Motor neuron (in vitro differentiated cells): ENCODE measurements at places on chromosomes 7 and 10. TPM values are rescaled to one million over a fixed set of nuclear protein-coding genes. Genes with fewer than 3 reads are reported as not detected.
A peak's percentile ranks its signal among the peaks of the same experiment; 100 is the strongest.

The LAMB1 gene
- 160 and 177 TPM in 2 replicates for total RNA-seq

The DKK1 gene
- total RNA-seq: 3.7 and 4.1 TPM in 2 replicates

The TMEM106B gene
- total RNA-seq: 47.6 and 51.4 TPM in 2 replicates

The CXCL12 gene
- 1.5 and 5.4 TPM in 2 replicates for total RNA-seq

The CLCN1 gene
- total RNA-seq: 0.15 and 0.28 TPM in 2 replicates

The NUDCD3 gene
- total RNA-seq: 56.0 and 65.1 TPM in 2 replicates

The GIMAP5 gene
- total RNA-seq: 0.18 and 0.73 TPM in 2 replicates

The IFIT1B gene
- 0.41 and 0.56 TPM in 2 replicates for total RNA-seq

The PKD2L1 gene
- 0.36 TPM in 1 of 2 replicates, not detected in the other for total RNA-seq

DNA sequence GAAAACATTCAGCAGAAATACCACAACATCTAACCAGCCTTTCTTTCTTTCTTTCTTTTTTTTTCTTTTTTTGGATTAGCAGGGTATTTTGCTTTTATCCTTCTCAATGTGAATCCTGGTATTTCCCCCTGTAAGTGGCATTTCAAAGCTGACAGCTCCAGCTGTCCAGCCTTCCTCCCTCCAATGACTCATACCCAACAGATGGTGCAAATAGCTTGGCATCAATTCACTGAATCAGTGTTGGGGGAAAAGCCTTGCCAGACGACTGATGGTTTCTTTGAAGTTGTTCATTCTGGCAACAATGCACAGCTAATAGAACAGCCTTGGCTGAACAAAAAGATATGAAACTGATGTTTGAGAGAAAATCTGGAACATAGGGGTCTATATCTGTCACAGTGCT lies 316.8 kb upstream of the STEAP1 start:
- ATAC-seq: no peak

GRCh38 chr10:131880016-131880590 lies 20.7 kb upstream of the PPP2R2D start:
- ATAC-seq: no peak

DNA sequence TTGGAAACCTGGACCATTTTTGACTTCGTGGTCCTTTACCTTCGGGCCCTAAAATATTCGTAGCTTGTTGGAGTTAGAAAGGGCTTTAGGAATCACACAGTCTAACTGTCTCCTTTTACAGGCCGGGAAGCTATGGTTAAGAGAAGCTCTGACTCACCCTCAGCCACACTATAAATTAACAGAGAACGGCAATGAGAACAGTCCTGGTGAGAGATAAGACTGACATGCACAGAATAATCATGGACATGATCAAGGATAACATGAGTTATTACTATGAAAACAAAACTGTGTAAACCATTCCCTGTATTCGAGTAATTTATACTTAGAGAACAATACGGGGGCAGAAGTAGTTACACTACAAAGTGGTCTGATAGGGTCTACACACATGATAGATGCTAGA lies 162.5 kb upstream of the MALRD1 start:
- peak; percentile 72 for ATAC-seq

DNA sequence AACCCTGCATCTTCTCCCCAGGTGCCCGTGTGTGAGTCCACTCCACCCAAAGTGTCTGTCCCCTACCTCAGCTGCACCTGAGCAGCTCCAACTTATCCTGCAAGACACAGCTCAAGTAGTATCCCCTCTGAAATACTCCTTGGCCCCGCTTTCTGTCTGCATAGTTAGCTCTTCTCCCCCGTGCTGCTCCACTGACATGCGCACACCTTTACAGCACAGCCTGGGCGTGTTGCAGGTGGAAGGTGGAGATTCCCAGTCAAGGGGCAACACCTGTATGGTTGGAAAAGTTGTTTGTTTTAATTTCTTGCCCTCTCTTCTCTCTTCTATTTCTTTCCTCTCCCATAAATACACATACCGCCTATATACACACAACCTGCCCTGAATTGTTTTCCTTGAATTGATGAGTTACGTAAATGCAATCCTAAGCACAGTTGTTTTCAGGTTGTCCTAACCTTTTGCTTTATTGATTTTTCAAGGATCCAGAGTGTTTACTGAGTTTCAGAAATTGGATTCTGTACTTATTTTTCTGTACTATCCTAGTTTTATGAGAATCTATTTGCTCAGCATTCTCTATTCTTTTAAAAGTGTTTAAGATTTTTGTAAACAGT lies 14.9 kb downstream of the MET start:
- no peak for ATAC-seq

DNA sequence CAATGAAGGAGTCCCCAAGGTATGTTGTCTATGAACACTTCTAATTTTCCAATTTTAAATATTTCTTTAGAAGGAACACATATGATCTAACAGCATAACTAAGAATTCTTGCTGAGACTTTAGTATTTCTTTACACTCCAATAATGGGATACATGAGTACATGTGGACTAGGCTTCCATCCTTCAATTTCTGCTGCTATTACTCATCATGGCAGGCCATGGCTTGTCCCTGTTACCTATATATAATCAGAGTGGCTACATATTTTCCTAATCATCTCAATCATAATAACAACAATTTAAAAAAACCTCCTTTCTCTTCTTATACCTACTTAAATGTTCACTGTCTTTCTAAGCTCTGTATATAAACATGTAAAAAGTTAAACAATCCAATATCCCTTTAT lies 60.3 kb upstream of the TAC1 start:
- ATAC-seq: no peak

- ATAC-seq: no peak
These were observed 103.9 kb upstream of the POT1 start for GRCh38 chr7:125033506-125033905.

- ATAC-seq: peak; percentile 68
These were observed 474.8 kb upstream of the PFKP start for GRCh38 chr10:2592360-2593160.

- peak; percentile 66 for ATAC-seq
These were observed 39.7 kb upstream of the TNKS2 start for GRCh38 chr10:91758303-91759146.

DNA sequence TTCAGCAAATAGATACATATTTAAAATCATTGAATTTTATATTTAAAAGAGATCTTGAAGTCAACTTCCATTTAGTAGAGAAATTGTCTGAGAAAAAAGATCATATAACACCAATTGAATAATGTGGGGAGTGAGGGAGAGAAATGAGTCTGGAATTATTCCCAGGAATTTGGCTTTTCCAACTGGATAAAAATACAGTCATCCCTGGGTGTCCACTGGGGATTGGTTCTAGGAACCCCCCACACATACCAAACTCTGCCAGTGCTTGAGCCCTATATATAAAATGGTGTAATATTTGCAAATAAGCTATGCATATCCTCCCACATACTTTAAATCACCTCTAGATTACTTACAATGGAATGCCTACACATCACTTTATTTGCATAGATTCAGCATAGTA lies 162.8 kb upstream of the SEMA3C start:
- ATAC-seq: no peak

- no peak for ATAC-seq
These were observed 9.1 kb downstream of the PRKG1 start for GRCh38 chr10:51083356-51083853.

GRCh38 chr7:46939558-46939957 lies 642.4 kb downstream of the TNS3 start:
- no peak for ATAC-seq

- ATAC-seq: no peak
These were observed 291.6 kb upstream of the PPP2R2D start for GRCh38 chr10:131609176-131609575.

- ATAC-seq: no peak
These were observed 51.0 kb downstream of the COL1A2 start for GRCh38 chr7:94445696-94446194.

DNA sequence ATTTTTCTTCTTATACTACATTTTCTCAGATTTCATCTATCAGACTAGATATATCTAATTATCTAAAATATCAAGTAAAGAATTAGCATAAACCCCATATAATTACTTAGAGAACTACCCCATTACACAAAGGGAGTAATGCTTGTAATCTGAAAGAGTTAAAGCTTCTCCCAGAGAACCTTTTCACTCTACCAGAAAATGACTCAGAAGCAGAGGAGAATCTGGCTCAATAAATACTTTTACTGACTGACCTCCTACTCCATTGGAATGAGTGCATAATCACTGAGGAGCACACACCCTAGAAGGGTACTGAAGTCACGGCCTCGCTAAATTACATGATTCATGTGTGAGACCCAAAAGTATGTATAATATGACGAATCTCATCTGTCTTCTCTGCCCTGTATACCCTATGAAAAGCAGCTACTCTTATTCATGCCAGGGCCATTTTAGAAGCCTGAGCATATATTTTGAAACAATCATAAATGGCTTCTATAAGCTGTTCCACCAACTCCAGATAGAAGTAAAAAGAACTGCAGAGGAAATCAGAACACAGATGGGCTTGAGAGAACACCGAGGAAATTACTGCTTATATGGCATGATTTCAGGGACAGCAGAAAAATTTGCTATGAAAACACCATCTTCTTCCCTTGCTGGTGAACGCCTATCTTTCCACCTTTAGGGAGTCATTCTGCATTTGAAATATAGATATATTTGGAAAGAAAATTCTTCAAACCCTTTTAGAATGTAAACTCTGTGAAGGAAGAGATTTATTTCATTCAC lies 32.7 kb downstream of the DNMBP start:
- ATAC-seq: peak; percentile 46

DNA sequence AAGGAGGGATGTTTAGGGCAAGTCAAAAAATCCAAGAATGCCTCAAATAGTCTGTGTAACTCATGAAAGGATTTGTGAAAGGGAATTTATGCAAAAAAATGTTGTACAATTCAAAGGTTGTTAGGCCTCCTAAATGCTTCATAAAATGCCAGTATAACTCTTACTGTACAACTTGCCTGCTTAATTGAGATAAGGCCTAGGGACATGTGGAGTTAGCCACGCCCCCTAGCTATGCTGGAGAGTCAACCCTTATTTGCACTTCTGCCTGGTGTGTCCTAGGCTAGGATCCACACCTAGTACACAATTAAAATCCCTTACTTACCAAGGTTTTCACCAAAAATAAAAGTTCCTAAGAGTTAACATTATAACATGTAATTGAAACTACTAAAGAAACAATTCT lies 77.2 kb downstream of the ZNF680 start:
- no peak for ATAC-seq
